ENCODE measurements at places on chromosomes 1 and 21. TPM values are rescaled to one million over a fixed set of nuclear protein-coding genes. Genes with fewer than 3 reads are reported as not detected.

The ZNF695 gene
- total RNA-seq = not detected

The SLC30A10 gene
- total RNA-seq = 0.43 TPM

DNA sequence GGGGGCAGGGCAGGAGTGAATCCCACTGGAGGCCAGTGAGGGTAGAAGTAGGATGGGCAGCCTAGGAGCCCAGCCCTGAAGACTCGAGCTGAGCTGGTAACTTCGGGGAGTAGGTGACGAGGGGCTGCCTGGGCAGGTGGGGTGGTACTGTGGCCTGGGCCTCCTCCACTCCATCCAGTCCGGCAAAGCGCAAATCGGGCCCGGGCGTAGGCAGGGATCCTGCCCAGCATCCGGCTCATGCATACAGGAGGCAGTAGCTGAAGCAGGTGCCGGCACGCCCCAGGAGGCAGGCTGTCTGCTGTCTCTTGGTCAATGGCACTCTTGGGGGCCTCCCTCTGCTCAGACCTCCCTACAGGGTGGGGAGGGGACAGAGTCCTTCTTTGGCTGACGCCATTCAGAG lies 1.3 kb upstream of the TNFRSF25 start:
- no peak for DNase-seq

- DNase-seq = no peak
Observed at GRCh38 chr1:159000070-159000409, 9.7 kb upstream of the IFI16 start.

DNA sequence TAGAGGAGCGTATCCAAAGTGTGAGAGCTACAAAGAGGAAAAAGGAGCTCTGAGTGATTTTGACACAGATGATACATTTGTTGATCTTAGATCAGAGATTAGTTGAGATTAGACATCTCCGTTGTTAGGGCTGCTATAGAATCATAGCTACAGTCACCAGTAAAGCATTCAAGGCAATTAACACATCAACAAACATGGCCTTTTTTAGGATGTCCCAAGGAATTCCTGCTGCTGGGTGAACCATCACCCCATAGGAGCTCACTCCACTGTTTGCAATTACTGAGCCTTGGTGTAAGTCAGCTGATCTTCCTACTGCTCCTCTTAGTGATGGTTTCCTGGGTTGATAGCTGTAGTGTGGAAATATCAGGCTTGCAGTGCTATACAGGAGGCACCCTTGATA lies 6.7 kb upstream of the RSRP1 start:
- DNase-seq = no peak

The CFHR2 gene
- total RNA-seq = not detected

The LDLRAD2 gene
- total RNA-seq = not detected

DNA sequence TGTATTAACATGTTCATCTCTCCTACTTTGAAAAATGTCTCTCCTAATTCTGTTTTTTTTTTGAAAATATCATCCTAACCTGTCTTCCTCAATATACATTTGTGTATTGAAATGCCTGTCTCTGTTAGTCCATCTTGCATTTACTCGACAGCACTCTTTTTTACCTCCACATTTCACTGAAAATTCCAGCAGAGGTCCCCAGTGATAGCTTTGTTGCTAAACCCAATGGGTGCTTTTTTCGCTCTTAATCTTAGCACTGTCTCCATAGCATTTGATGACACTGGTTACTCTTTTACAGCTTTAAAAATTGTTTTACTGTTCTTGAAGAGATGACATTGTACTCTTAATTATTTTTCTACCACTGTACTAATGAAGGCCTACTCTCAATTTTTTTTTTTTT lies 10.8 kb downstream of the OSBPL9 start:
- DNase-seq = no peak

Data from Right ventricle myocardium inferior (tissue), 1 donor.